ENCODE measurements at places on chromosomes 11 and 22.

GRCh38 chr11:44556735-44557409 is 8.6 kb upstream of the CD82 start:
- no peak for DNase-seq

GRCh38 chr22:43482318-43482625 is 70.5 kb downstream of the MPPED1 start:
- DNase-seq = no peak

GRCh38 chr11:44409558-44410236 is 99.8 kb upstream of the ALX4 start:
- DNase-seq = no peak

DNA sequence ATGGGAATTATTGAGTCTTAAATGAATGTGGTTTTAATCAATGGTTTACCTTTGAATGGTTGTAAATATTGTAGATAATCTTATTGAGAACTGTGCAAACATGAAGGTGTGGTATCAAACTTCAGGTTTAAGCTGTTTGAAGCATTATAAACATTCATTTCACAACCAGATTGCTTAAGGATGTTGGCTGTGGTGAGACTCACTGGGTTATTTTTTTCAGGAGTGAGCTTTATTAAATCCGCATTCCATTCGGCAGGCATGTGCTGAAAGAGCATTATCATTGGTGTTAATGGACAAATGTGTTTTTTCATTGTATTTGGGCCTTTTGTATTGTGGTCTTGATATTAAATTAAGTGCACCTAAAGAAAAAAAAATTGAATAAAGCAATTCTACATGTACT is 9.7 kb downstream of the MMP3 start:
- DNase-seq = no peak

DNA sequence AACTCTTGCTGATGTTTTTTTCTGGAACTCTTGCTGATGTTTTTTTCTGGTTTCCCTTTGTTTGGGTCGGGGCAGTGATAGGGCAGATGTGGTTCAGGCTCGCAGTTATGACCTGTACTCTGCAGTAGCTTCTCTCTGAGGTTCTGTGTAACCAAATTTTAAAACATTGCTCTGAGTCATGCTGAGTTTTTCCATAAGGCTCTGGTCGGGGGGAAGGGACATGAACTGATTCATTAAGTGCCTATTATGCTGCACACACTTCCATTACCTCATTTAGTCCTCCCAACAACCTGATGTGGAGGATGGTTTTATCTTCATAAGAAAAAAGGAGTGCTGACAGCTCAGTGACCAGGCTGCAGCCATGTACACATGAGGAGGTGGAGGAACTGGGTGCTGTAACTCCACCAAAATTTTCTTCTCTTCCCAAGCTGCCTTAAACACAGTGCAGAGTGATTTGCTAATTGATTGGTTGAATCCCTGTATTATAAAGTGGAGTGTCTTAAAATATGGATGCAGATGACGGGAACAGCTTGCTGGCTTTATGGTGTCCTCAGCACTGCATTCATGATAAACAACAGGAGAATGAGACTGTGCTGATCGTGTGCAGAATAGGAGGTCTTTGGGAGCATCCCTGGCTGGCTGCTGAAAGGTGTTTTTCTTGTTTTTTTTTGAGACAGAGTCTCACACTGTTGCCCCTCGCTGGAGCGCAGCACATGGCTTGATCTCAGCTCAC is 19.1 kb downstream of the TNRC6B start:
- DNase-seq = peak; percentile 55

GRCh38 chr22:31185056-31185455 is 25.1 kb downstream of the RNF185 start:
- no peak for DNase-seq

DNA sequence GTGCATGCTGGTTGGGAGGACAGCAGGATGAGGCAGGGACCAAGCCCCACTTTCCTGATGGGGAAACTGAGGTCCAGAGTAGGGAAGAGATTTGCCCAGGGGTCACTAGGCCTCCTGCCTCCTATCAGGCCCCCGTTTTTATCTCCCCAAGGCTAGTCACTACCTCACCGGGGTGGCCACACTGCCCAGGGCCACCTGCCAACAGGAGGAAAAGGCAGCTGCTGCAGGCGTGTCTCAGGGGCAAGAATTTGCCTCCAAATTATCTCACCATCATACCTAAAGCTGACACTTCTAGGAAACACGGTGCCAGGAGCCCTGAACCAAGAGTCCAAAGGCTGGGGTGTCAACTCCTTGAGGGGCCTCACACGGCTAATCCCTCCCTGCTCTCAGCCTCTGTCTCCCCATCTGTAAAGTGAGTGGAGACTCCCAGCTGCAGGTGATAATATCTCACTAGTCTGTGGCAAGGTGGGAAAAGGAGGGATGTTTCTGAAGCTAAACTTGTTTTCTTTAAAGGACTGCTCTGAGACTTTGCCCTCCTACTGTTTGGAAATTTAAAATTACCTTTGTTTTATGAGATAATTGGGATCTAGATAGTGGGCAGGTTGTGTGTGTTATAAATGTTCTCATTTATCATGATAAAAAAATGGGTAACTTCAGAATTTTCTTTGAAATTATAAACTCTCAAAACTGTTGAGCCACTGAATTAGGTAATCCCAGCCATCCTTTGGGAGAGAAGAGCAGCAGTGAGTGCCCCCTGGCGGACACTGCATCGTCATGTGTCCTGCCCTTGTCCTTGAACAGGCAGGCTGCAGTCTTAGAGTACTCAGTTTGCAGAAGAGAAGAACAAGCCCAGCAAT is 60.0 kb downstream of the MYO7A start:
- DNase-seq = peak; percentile 91

GRCh38 chr11:10673501-10674062 is 20.0 kb downstream of the IRAG1 start:
- DNase-seq = no peak

DNA sequence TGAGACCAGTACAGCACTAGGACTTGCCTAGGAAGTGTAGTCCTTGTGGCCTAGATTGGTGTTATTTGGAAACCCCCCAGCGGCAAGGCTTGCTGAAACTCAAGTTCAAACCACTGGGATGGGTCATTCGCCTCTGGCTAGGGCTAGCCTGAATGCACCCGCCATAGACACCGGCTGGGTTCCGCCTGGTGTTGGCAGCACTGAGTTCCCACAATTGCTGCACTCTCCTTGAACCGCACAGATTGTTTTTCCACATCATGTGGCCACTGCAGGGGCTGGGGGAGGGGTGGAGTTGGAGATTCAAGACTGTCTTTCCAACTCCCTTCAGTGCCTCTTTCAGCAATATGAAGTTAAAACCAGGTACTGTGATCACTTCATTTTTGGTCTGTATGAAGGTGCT is 43.1 kb downstream of the CCDC73 start:
- DNase-seq = no peak

- DNase-seq = no peak
Observed at GRCh38 chr11:45597097-45597496, 68.3 kb downstream of the CHST1 start.

GRCh38 chr11:5625281-5625680 is 480 bp downstream of the TRIM34 start:
- peak; percentile 8 for DNase-seq

DNA sequence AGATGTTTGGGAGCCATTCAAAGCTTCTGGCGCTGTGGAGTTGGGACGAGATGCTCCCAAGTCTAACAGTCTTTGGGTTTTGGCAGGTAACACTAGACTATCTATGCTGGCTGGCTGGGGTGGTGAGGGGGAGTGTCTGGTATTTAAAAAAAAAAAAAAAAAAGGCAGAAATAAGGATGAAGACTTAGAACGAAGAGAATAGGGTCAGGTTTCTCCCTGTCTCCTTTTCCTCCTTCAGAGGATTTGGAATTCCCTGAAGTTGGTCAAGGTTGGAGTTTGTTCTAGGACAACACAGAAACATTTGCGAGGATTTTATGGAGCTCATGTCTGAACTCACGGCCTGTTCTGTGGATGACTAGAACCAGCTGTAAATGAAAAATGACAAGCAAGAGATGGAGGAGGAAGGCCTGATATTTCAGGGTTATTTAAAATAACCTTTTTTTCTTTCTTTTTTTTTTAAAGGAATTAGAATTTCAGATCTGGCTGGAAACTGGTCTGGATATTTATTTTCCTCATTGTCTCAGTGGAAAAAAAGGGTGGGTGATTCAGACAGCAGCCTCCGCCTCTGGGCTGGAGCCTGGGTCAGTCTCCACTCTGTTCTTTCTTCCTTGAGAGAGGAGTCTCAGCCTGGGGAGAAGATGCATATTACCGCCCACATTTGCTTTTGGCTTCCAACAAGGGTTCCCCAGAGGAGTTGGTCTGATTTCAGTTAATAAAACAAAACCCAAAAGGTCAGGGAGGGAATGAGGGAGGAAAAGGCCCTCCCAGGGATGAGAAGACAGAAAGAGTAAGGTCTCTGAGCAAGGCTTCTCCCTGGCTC is 80.1 kb downstream of the USP35 start:
- no peak for DNase-seq

GRCh38 chr11:34243600-34244464 is 114.0 kb downstream of the ABTB2 start:
- peak; percentile 72 for DNase-seq

- no peak for DNase-seq
Observed at GRCh38 chr11:116344601-116345000, 428.2 kb downstream of the BUD13 start.

- no peak for DNase-seq
Observed at GRCh38 chr11:62127941-62128770, 4.3 kb downstream of the INCENP start.

DNA sequence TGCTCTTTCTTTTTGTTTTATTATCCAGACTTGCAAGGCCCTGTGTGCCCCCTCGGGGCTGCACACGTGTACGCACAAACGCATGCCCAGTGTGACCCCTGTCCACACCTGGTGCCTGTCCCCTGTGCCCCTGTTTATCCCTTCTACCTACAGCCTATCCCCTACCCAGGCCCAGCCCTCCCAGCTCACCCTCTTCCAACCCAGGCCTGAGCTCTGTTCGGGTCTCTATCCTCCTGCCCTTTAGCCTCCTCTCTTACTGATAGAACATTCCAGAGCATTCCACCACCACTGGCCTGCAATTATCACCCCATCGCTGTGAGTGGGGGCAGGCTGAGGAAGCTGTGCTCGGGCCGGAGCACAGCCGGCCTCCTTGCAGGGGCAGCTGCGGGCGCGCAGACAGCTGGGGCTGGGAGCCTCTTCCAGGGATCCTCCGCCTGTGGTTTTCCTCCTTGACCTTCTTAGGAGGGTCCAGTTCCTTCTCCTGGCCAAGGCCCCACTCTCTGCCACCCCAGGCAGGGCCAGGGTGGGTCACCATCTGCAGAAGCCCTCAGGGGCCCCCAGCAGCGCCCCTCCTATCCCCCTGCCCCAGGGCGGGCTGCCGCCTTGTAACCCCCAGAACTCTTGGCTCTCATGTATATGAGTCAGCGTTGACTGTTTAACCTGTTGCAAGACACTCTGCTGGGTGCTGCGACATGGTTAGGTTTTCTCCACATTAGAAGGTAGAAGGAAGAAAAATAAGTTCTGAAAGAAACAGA is 41.8 kb upstream of the KCNQ1OT1 start:
- peak; percentile 91 for DNase-seq

- DNase-seq = no peak
Observed at GRCh38 chr11:26078231-26078821, 253.6 kb upstream of the ANO3 start.

DNA sequence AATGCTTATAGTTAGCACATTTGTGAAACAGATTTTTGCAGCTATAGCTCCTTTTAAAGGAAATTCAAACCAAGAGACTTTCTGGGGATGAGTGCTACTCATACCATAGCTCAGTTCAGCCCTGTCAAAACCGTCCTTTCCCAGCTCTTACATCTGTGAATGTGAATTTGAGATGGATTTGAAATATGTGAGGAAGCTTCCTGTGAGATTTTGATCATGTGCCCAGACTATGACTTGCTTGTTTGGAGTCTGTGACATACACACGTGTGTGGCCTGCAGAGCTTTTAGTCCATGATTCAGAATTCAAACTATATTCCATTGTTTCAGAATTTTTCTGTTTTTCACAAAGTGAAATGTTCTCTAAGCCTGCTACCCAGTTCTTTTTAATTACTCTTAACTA is 4.4 kb upstream of the MMP1 start:
- DNase-seq = no peak

DNA sequence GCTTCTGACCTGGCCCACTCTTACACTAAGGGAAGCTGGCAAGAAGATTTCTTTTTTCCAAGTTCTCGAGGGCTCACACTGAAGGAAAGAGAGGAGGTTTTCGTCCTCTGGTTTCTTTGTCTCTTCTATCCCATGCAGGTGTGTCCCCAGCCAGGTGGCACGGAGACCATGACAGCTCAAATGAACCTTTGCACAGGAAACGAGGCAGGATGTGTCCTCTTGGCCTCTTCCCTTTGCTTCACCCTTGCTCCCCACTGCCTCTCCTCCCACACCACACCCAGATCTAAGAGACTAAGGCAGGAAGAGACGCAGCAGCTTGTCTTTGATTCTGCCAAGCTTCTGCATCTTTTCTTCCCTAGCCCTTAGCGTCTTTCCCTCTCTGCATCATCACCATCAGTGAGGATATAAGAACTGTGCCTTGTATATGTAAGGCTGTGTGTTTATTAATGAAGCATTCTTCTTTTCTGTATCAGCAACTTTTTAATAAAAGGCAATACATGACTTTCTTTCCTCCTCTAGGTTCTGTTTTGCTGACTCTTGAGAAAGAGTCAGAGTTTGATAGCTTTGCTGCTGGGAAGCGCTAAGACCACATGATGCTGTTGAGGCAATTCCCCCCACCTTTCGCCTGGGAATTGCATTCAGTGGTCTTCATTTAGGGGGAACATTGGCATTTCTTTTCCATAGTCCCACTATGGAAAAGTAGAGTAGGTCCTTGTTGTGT is 56.0 kb upstream of the PARVA start:
- DNase-seq = no peak

DNA sequence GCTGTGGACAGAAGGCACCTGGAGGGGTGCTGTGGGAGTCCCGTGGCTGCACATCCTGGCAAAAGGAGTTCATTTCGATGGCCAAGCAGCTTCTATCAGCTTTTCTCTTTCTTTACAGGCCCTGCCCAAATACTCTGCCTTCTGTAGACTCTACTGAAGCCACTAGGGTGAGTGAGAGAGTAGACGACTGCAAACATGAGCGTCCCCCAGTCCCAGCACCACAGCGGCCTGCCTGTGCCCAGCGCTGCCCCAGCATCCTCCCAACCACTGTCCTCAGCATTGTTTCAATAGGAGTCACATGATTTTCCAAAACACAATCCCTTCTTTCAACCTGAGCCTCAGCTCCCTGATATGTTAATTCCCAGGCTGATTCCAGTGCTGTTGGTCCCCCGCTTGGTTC is 110.0 kb downstream of the KIRREL3 start:
- no peak for DNase-seq
